Stimulated activated CD4-positive, alpha-beta T cell treated with anti-CD3 and anti-CD28 coated beads, Interleukin-1b, Interleukin-23, amount 100 ng/mL, for 1 hour (primary cell): ENCODE measurements at places on chromosomes 3 and 15.

DNA sequence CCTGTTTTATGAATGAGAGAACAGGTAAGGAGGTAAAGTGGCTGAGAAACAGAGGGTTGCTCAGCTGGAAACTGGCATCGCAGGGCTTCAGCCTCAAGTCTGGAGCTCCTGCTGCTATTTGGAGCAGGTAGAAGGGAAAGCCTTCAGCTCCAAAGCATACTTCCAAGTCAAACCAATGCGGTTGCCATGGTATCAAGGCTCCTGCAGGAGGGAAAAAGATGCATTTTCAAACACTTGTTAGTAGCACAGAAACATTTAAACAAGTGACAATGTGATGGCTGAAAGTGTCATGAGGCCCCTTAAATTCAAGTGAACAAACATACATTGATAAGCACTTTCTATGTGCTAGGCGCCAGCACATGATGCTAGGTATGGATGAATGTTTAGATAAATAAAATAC lies 60.4 kb downstream of the RYR3 start:
- DNase-seq = no peak

GRCh38 chr3:126537730-126538281 lies 13.9 kb downstream of the CHST13 start:
- no peak for DNase-seq

- DNase-seq = no peak
These were observed 241.1 kb downstream of the ZNF385D start for GRCh38 chr3:21509731-21510470.

- DNase-seq = no peak
These were observed 254.7 kb downstream of the CACNA2D3 start for GRCh38 chr3:54376939-54377578.

- DNase-seq = no peak
These were observed 96.0 kb upstream of the MELTF start for GRCh38 chr3:197125636-197126035.

DNA sequence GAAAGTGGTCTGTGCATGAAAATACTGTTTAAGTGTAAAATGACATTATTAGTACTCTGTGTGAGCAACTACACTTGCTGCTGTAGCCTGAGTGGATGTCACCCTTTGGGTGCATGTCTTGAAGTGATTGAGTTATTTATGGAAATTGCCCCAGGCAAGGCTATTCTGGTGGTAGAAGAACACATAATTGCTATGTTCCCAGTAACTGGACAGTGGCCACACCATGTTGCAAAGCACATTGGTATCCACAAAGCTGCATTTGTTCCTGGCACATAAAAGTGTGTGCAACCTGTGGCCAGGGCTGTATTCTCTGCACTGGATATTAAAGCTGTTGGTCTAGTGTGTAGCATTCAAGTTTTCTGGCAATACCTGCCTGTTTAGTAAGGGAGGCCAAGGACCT lies 23.8 kb downstream of the MTMR14 start:
- DNase-seq = no peak

GRCh38 chr3:67286586-67286985 lies 288.5 kb downstream of the KBTBD8 start:
- DNase-seq = no peak

DNA sequence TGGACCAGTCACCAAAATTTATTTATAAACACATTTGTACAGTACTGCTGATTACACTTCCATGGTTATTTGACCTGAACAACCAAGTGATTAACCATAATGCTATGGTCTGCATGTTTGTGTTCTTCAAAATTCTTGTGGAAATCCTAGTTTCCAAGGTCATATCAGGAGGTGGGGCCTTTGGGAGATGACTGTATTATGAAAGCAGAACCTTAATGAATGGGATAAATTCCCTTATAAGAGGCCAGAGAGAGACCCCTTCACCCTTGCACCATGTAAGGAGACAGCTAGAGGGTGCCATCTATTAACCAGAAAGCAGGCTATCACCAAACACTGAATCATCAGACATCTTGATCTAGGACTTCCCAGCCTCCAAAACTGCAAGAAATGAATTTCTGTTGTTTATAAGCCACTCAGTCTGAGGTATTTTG lies 1.9 kb downstream of the SCAPER start:
- DNase-seq = no peak

GRCh38 chr3:184275381-184275701 lies 481 bp upstream of the ECE2 start:
- no peak for DNase-seq
